ENCODE measurements at places on chromosomes 1 and 21.

DNA sequence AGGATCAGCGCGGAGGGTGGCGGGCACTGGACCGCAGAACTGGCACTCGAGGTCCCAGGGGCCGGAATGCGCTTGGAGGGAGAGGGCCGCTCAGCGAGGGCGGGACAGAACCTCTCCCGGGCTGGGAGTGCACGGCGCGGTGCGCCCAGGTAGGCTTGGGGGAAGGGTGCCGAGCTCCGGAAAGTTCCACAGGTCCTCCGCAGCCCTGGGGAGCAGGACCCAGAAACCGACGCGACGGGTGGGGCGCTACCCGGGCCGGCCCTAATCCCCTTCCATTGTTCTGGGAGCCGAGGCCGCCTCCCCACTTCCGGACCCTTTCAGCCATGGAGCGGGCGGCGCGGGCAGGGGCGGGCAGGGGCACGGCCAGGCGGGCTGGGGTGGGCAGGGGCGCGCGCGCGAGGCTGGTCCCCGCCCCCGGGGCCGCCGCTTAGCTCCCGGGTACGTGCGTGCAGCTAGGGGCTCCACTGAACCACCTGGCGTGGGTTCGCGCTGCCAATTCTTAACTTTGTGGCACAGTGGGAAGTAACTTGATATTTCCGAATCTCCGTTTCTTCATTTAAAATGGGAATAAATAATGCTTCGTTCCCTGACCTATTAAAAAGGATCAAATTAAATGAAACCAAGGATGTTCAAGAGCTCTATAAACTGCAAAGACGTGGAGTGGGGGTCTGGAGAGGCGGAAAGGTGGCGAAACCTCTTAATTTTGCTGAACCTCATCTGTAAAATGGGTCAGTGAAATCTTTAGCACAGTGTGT lies 20.7 kb downstream of the LGR6 start:
- DNase-seq, result no peak

DNA sequence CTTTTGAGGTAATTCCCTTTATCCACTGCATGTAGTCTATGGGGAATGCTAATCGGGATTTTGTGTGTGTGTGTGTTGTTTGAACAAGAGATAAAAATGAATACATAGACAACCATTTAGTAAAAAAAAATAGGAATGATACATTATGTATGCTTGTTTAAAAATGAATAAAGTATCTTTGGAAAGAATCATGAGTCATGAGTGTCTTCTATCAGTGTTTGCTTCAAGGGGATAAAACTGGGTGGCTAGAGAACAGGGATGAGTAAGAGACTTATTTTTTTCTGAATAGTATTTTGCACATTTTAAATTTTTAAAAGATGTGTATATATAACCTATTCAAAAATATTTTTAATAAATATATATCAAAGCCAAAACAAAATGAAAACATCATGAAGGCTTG lies 839.4 kb upstream of the ADGRL4 start:
- DNase-seq, result no peak

DNA sequence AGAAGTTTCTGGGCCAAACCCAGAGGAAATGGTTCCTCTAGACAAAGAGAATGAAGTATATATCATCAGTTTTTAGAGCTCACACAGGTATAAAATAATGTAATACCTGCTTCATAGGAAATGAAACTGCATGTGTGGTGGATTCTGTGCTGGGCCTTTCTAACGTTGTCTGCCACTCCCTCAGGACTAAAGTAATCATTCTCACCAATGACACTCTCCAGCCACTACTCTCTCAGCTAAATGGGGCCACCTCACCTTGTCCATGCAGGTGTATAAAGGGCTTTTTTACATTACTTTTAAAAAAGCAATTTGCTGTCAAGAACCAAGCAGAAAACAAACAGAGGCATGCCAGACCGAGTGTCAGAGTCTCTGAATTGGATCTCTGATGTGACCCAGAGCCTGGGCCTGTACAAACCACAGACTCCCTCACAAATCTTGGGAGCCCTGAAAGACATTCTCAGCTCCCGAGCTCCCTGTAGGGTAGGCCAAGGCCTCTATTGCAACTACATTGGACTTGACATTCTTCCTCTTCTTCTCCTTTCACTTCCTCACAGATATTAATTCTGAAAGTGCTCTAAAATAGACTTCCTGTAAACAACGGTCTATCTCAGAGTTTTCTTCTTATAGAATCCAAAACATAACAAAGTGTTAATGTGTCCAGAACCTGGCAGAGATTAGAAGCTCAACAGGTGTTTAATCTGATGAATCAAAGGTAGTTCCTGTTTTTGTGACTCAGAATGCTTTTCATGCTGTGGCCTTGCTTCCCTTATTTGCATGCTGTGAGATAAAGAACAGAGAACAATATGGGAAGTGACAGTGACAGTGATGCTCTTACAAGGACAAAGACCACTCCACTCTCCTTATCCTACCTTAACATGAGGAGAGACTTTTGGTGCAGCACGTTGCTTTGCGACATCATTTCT lies 8.6 kb downstream of the AIM2 start:
- no peak for DNase-seq

- no peak for DNase-seq
Observed at GRCh38 chr1:9321480-9321849, 28.8 kb downstream of the SPSB1 start.

GRCh38 chr1:52239708-52240001 lies 97.8 kb downstream of the ZFYVE9 start:
- DNase-seq, result no peak

- DNase-seq, result no peak
Observed at GRCh38 chr1:163820226-163820625, 498.5 kb downstream of the NUF2 start.

- no peak for DNase-seq
Observed at GRCh38 chr21:21076491-21076890, 78.3 kb downstream of the NCAM2 start.

DNA sequence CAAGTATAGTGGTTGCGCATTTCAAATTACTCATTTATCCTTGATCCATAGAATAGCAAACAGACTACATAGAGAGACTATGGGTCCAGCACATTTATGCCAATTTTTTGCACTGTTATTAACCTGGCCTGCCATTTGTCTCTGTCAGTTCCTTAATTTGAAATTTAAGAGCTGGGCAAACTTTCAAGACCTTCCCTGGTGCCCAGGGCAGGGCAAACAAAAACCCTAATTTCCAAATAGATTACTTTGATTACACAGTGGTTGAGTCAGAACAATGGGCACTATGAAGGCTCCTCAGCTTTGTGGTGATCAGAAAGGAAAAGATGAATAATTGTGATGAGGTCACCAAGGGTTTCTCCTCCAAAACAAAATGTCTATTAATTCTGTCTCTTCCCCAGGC lies 80.6 kb downstream of the TNFSF18 start:
- DNase-seq, result no peak

All from T-helper 2 cell (primary cell).